Left ventricle myocardium superior (tissue), 1 donor: ENCODE measurements at places on chromosomes 6 and 20. TPM values are rescaled to one million over a fixed set of nuclear protein-coding genes. Genes with fewer than 3 reads are reported as not detected.

The TFAP2A gene
- 0.97 TPM for total RNA-seq

DNA sequence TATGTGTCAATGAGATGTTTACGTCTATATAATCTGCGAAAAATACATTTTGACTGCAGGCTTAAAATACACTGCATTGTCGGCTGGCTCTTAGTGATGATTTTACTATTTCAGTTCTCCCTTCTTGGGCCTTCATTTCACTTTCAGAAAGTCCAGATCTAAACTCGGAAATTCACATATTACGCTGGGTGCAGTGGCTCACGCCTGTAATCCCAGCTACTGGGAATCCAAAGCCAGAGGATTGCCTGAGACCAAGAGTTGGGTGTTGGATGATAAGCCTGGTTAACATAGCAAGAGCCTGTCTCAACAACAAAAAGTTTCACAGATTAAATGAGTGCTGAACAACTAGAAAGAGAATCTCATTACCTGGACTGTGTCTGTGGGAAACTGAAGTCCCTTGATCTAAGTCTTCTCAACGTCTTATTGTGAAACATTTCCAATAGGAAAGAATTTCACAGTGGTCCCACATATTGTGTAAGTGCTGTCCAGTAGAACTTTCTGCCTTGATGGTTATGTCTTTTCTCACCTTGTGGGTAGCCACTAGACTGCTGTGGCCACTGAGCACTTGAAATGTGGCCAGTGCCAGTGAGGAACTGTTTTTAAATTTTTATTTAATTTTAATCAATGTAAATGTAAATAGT is 1.9 kb downstream of the GINM1 start:
- DNase-seq = no peak

GRCh38 chr6:22081709-22082108 is 215.1 kb downstream of the PRL start:
- no peak for DNase-seq

- DNase-seq = no peak
Measured at GRCh38 chr6:12383448-12383847, 93.3 kb downstream of the EDN1 start.

The USP49 gene
- 1.3 TPM for total RNA-seq

DNA sequence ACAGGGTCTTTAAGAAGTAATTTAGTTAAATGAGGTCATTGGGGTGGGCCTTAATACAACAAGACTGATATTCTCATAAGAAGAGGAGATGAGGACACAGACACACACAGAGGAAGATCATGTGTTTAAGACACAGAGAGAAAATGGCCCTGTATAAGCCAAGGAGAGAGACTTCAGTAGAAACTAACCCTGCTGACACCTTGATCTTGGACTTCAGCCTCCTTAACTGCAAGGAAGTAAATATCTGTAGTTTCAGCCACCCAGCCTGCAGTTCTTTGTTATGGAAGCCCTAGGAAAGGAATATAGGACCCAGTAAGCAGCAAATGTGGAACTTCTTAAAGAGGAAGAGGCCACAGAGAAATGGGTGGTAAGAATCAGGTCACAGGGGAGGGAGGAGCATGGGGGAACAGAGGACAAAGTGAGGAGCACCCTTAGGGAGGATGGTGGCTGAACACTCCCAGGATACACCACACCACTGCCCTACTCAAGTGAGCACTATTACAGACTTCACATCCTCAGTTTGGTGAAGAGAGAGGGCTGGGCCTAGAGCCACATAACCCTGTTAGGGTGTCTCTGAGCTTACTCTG is 762 bp downstream of the SIRPB1 start:
- no peak for DNase-seq

The TMEM217 gene
- total RNA-seq = not detected

DNA sequence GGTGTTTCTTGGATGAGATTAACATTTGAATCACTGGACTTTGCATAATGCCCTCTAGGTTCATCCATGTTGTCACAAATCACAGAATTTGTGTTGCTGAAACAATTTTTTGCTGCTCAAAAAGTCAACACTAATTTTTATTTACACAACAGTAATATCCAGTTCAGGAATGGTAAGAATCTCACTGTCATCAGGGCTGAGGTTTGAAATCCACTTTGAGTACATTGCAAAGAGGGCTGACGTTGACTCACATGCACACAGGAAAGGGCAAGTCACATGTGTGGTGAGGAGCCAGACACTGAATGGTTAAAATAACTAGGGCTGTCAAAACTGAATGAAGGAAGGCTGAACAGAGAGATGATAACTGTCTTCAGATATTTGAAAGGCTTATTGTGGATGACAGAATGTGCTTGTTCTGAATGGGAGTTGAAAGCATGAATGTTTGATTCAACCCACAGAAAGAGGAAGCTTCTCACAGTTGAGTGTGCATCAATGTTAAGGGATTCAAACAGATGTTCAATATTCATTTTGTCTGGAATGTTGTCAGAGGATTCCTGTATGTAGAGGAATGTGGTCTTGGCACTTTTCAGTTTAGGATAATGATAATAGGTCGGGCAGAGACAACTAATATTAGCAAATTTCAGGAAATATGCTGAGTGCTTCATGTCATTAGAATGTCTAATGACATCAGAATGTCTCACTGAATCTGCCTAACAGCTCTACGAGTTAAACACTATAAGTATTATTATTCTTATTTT is 3.6 kb upstream of the ADGRG6 start:
- DNase-seq = no peak

DNA sequence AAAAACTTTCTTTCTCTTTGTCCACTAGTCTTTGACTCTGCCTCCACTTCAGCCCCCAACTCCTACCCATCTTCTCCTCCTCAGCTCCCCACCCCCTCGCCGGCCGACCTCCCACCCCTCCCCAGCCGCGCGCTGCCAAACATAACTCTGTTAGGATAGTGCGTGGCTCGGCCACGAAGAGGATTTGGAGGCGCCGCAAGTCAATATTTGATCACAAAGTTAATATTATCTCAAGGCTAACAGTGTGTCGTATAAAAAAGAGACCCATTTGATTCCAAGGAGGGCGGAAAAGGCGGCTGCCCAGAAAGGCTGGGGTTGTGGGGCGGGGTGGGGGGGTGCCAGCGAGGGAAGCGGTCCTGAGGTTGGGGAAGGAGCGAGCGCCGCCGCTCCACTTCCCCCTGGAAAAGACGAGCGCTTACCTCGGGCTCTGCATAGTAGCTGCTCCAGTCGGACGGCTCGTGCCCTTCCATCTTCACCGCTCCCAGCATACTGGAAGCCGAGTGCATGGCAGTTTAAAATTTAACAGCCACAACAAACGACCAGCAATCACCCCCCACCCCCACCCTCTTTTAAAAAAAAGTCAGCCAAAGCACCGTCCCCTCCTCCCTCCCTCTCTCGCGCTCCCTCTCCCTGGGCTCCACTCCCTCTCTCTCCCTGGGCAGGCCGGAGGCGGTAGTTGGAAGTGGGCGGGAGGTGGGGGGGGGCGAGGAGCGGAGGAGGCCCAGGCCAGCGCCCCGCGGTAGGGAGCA is 425 bp downstream of the FOXA2 start:
- no peak for DNase-seq

The VSX1 gene
- not detected for total RNA-seq

The PHF10 gene
- 62.9 TPM for total RNA-seq

The SAMD3 gene
- total RNA-seq = 0.32 TPM

DNA sequence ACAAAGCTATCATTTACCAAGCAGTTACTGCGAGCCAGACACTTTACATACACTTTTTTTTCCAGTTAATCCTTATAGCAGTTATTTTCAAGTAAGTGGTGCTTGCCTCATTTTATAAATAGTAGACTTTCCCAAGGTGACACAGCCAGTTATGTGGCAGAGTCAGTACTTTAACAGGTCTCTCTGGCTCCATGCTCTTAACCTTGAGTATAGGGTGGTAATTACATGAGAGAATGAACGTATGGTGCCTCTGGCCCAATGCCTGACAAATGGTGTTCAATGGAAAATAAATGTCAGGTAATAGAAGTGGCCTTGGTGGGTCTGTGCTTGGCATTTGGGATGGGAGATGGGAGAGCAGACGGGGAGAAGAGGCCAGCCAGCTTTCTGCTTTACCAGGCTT is 316.3 kb downstream of the SLC35F1 start:
- no peak for DNase-seq

DNA sequence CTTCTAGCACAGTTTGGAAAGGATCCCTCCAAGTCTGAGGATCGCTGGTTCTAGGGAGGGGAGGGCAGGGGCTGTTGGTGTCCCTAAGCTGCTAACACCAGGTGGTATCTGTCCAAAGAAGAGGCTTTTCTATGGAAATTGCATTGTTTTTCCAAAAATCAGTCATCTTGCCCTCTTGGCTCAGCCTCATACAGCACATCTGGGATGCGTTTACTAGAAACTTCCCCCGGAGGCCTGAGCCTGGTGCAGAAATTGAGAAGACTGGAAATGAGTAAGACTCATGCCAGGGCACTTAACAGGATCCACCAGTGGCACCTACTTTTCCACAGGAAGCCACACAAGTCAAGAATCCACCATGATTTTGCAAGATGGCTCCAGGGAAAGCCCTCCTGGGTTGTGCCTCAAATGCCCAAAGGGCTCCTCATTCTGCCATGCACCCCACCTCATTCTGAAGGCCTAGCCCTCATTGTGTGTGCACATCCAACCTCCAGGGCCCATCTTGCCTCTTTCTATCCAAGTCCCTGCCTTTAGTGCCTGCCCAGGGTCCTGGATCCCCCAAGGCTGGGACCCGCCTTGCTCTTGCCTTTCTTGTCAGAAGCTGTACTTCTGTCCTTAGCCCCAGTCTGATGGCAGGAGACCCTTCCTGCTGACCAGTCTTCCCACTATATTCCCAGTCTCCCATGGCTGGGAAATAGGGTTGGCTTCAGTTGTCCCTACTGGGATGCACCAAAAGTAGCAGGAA is 97.6 kb downstream of the MRPL14 start:
- DNase-seq = no peak

DNA sequence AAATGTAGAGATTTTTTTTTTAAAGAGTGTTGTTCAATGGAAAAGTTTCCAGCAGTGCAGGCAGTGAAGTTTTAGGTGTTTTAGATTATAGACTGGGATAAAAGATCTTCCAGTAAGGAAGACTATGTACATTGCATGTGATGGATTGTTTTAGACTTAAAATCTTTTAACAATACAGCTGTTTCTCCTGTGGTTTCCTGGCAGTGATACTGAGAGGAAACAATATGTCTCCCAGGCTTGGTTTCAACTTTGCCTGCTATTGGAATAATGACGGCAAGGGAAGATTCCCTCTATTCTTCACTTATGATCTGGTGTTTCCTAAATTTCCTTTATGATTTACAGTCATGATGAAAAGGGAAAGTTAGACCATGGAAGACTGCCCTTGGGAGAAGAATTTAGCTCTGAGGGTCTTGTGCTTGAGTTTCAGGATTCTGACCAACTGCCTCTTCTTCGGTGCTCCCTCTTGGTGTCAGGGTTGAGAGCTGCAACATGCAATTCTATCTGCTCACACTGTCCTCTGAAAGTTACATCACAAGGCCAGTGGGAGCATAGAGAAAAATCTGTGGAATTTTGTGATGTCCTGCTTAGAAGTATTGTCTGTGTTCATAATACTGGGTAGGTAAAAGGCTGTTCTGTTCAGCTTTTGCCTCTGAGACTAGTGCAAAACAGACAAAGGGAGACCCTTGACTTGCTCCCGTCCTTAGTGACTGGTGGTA is 262.8 kb upstream of the MAN1A1 start:
- no peak for DNase-seq

DNA sequence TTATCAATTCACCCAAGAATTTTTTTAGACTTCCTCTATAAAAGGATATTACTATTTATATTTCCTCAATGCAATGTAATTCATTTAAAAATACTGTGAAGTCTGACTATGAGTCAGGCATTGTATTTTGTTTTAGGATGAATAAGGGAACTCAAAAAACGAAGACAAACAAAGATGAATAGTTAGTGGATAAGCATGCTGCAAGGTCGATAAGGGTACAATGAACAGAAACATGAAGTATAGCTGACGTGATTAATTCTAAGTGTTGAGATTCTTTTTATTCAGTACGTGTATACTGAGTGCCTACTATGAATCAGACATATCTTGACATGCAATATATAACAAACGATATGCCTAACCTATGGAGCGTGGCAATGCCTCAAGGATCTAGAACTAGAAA is 105.4 kb downstream of the PDE10A start:
- DNase-seq = no peak

DNA sequence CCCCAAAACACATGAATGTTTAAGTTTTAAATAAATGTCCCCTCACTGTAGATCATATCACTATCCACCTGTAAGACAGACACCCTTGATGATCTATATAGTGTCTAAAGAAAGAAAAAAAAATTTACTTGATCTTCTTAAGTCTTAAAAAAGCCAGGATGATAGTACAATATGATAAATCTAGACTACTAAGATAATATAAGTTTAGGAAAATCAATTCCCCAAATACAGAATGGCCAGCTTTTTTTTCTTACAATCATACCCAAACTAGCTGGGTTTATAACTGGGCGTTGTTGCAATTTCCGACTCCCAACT is 14.4 kb downstream of the ZNF217 start:
- no peak for DNase-seq

The EYA4 gene
- total RNA-seq = 20.2 TPM

DNA sequence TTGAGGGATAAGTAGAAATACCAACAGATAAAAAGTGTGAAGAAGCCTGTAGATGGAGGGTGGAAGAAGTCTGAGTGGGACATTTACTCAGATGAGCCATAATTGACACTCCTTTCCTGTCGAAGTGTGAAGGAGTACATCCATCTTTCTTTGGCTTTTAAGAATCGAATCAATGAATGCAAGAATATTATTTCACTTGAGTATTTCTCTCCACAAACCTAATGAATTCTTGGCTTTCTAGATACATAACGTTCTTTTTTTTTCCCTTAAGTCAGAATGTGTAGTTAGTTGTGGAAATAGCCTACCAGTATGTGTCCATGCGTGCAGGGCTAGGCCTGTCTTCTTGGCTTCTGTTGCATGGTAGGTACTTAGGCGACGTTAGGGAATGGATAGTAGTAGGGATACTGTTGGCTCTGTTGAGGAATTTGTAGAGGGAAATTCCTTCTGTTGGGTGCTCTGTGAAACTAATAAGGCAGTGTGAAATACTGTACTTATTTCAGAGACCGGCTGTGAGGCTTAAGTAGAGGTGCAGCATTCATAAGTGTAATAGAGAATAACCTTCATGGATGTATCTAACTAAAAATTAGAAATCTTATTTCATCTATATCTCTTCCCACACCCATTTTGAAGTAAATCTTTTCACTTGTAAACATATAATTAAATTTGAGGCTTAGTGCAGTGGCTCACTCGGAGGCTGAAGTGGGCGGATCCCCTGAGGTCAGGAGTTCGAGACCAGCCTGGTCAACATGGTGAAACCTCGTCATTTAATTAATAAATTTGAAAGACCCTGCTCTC is 1.5 kb downstream of the RPS18 start:
- DNase-seq = no peak

GRCh38 chr6:501891-502601 is 110.5 kb downstream of the IRF4 start:
- no peak for DNase-seq

- DNase-seq = no peak
Measured at GRCh38 chr6:51618563-51618962, 468.9 kb downstream of the PKHD1 start.

The ELOVL4 gene
- total RNA-seq = 0.12 TPM

The PACSIN1 gene
- 13.6 TPM for total RNA-seq

The PRSS16 gene
- total RNA-seq = not detected
